T-helper 2 cell treated with Interferon-gamma antibody and Interleukin-4, amounts not matched to agents 100 ng/mL and 5 ng/mL, for 36 hours (primary cell): ENCODE measurements at places on chromosomes 11 and 22. TPM values are rescaled to one million over a fixed set of nuclear protein-coding genes. Genes with fewer than 3 reads are reported as not detected.

The MAPK8IP2 gene
- 0.25 and 0.30 TPM in 2 replicates for total RNA-seq

The ZBED4 gene
- 23.3 and 24.0 TPM in 2 replicates for total RNA-seq

The UFD1 gene
- total RNA-seq: 100 and 108 TPM in 2 replicates

The MS4A7 gene
- not detected in 2 replicates for total RNA-seq

The SAA1 gene
- not detected in 2 replicates for total RNA-seq

The CD59 gene
- 125 and 135 TPM in 2 replicates for total RNA-seq

The SCGB1C1 gene
- not detected in 2 replicates for total RNA-seq

The DDB1 gene
- total RNA-seq: 231 and 237 TPM in 2 replicates

The PKNOX2 gene
- total RNA-seq: not detected in 2 replicates

The OR52A1 gene
- not detected in 2 replicates for total RNA-seq

The GANAB gene
- total RNA-seq: 275 and 283 TPM in 2 replicates

The HBE1 gene
- not detected in 2 replicates for total RNA-seq

The APOA1 gene
- 0.18 TPM in 1 of 2 replicates, not detected in the other for total RNA-seq

The DDTL gene
- total RNA-seq: 4.7 and 5.8 TPM in 2 replicates

The SAA4 gene
- total RNA-seq: not detected in 2 replicates

The NAALAD2 gene
- total RNA-seq: not detected in 2 replicates

The CRYBB3 gene
- 0.32 and 0.34 TPM in 2 replicates for total RNA-seq

The VSIG2 gene
- total RNA-seq: 0.18 TPM in 1 of 2 replicates, not detected in the other

The BATF2 gene
- not detected in 2 replicates for total RNA-seq

The MS4A18 gene
- not detected in 2 replicates for total RNA-seq

The MED17 gene
- 44.6 and 48.7 TPM in 2 replicates for total RNA-seq

The OR51B2 gene
- total RNA-seq: not detected in 2 replicates

The HORMAD2 gene
- total RNA-seq: 0.45 and 0.98 TPM in 2 replicates

The DBX1 gene
- not detected in 2 replicates for total RNA-seq

The TREH gene
- total RNA-seq: not detected in 2 replicates

The PHLDA2 gene
- total RNA-seq: 4.1 and 6.3 TPM in 2 replicates

The CARNS1 gene
- total RNA-seq: 0.14 and 0.86 TPM in 2 replicates

The BIK gene
- 2.0 and 2.5 TPM in 2 replicates for total RNA-seq

The FXYD6 gene
- not detected in 2 replicates for total RNA-seq

The GGT5 gene
- total RNA-seq: 0.11 TPM in 1 of 2 replicates, not detected in the other

The PDE2A gene
- 0.41 and 0.52 TPM in 2 replicates for total RNA-seq

The CDCA5 gene
- total RNA-seq: 91.5 and 93.2 TPM in 2 replicates

The ARHGAP8 gene
- total RNA-seq: 0.50 and 0.52 TPM in 2 replicates

The GTSE1 gene
- total RNA-seq: 74.1 and 74.4 TPM in 2 replicates

The GPHA2 gene
- not detected in 2 replicates for total RNA-seq

The VEGFB gene
- 59.8 and 60.4 TPM in 2 replicates for total RNA-seq
